ENCODE measurements at places on chromosomes 6 and 20. TPM values are rescaled to one million over a fixed set of nuclear protein-coding genes. Genes with fewer than 3 reads are reported as not detected.

- no peaks in the 10 kb centered on the region for H3K36me3 ChIP-seq
- peaks cover 8% of the 10 kb centered on the region for H3K27me3 ChIP-seq
- H3K4me3 ChIP-seq: peak overlapping the region; percentile 16
- H3K4me1 ChIP-seq: peaks cover 56% of the 10 kb centered on the region
- H3K27ac ChIP-seq: peak overlapping the region; percentile 14
Observed at GRCh38 chr6:14924126-14925024, 321.5 kb upstream of the JARID2 start.

GRCh38 chr20:46832555-46832954 lies 62.1 kb upstream of the EYA2 start:
- H3K4me3 ChIP-seq: no peak overlapping the region
- no peaks in the 10 kb centered on the region for H3K36me3 ChIP-seq
- no peak overlapping the region for H3K27ac ChIP-seq
- peaks cover 17% of the 10 kb centered on the region for H3K4me1 ChIP-seq
- peak; percentile 7 for DNase-seq
- H3K27me3 ChIP-seq: peaks cover 3% of the 10 kb centered on the region

DNA sequence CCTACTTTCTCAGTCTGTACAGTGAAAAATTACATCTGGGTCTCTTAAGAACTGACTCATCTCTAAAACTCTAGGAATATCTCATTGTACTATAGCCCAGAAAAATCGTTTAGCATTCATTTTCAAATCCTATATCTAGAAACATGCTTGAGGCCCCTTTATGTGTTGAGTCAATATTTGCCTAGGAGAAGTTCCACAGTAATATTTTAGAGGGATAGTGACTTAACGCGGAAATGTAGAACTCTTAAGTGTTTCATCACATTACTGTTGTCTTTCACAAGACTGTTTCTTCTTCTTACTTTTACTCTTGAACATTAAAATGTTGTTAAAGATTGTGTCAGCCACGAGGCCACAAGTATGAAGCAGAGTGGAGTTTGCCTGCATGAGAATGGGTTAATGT lies 23.0 kb upstream of the MYLIP start:
- no peaks in the 10 kb centered on the region for H3K36me3 ChIP-seq
- peaks cover 12% of the 10 kb centered on the region for H3K27me3 ChIP-seq
- H3K27ac ChIP-seq: no peak overlapping the region
- peaks cover 39% of the 10 kb centered on the region for H3K4me1 ChIP-seq

DNA sequence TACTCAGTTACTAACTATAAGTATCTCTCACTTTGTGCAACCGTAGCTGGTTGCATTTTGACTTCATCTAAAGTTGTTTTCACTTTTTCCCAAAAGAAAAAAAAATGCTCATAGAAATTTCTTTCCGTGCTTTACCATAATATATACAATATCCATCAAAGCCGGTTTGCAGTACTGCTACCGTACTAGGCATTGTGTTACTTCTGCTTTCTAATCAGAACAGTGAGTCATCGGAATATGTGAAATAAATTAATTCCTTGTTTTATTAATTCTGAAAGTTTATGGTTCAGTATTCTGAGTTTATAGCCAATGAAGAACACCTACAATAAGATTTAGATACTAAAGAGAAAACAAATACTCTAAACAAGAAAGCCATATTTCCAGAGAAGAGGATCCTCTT lies 72.5 kb downstream of the TNFRSF21 start:
- no peak for DNase-seq
- H3K4me3 ChIP-seq: no peak overlapping the region
- peaks cover 24% of the 10 kb centered on the region for H3K4me1 ChIP-seq

DNA sequence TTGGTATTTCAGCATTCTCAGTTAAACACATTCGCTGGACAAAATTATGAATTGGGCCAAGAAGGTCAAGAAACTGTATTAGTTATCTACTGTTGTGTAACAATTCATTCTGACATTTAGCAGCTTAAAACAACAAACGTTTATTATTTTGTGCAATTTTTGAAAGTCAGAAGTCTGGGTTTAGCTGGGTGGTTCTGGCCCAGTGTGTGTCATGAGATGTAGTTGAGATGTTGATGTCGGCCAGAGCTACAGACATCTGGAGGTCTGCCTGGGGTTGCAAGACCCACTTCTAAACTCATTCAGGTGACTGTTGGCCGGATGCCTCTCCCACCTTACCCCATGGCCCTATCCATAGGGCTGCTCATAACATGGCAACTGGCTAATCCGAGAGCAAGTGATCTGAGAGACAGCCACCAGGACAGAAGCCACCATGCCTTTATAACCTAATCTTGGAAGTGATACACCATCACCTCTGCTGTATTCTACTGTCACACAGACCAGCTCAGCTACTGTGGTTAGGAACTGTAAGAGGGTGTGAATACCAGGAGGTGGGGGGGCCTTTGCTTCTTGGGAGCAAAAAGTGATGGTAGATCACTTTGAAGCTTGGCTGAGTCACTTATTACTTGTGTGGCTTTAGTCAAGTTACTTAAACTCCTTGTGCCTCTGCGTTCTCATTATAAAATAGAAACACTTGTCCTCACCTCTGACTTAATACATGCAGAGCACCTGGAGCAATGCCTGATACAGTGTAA lies 217.0 kb upstream of the MYLIP start:
- peaks cover 31% of the 10 kb centered on the region for H3K4me1 ChIP-seq
- no peak overlapping the region for H3K27ac ChIP-seq
- H3K36me3 ChIP-seq: no peaks in the 10 kb centered on the region
- no peaks in the 10 kb centered on the region for H3K27me3 ChIP-seq
- DNase-seq: no peak
- no peak overlapping the region for H3K4me3 ChIP-seq

ELOVL4 gene
- 9.1 TPM for total RNA-seq

CLDN20 gene
- total RNA-seq: not detected

KHDC1L gene
- total RNA-seq: 0.75 TPM

SLC35D3 gene
- 0.41 TPM for total RNA-seq

RGS17 gene
- 3.7 TPM for total RNA-seq

GATA5 gene
- 12.8 TPM for total RNA-seq

SCRT2 gene
- total RNA-seq: not detected
